ENCODE measurements at places on chromosomes 12 and 14.

- no peak for DNase-seq
These were observed 129.9 kb upstream of the FRMD6 start for GRCh38 chr14:51521764-51522163.

GRCh38 chr14:61553730-61554641 is 141.3 kb upstream of the HIF1A start:
- DNase-seq, result no peak

DNA sequence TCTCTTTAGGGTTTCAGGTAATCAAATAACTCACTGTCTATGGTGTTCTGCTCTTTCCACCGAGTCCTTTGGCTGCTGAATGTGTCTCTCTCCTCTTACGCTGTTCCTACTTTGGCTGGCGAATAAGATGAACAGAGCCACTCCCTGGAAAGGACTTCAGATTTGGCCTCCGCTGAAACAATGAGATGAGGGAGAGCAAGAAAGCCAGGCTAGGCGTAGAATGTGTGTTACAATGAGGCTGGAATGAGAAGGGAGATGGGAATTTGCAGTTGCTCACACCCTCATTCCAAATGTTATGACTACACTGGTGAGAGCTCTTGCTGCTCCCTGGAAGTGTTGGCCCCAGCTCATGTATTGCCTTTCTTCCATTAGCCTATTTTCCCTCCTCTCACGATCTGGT is at the start of gene MFAP5:
Gene MFAP5 (minus strand): TSS at position 234 of the 400 bp plus-strand sequence. CDS start 722 bp downstream, outside the sequence.
- no peak for DNase-seq

DNA sequence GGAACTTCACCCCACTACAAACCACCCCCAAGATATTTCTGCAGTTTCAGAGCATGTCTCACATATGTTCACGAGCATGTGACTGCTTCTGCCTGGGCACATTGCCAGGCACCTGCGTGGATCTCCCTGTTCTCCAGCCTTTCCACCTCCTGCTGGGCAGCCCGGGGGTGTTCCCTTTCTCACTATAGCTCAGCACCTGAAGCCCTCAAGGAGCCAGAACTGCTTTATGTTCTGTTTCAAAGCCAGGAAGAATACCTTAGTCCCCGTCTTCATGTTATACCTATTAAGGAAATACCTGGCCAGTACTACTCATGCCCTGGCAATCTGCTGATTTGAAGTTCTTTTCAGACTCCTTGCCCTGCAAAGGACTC is 4.2 kb upstream of the FGF6 start:
- DNase-seq, result no peak

- no peak for DNase-seq
These were observed 18.9 kb downstream of the DNAL1 start for GRCh38 chr14:73663548-73664212.

DNA sequence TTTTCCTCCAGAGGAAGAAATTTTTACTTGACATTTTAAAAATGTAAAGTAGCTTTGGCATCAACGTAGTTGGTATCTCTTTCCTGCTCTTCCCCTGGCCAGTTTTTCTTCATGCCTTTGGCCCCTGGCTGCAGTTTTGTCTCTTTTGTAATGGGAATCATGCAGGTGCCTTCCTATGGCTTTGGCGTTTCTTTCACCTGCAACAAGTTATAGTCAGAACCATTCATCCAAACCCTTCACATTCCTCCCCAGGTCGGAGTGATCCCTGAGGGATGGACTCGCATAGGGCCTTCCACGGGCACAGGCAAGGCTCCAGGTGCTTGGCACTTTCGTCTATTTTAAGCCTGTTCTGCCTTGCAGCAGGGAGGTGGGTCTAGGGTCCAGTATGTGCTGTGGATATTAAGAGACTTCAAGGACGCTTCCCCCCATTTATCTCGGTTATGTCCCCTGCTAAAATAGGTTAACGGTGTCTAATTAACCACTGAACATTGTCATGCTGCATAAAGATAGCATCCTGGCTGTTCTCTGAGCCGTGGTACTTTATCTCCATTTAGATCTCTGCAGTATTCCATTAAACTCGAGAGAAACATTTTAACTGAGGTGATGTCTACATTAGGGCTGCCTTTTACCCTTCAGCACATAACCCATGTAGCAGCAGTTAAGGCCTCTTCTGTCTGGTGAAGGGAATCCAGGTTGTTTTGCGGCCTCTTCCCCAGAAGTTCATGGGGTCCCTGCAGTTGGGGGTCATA is 66.3 kb downstream of the IFT43 start:
- DNase-seq, result no peak

DNA sequence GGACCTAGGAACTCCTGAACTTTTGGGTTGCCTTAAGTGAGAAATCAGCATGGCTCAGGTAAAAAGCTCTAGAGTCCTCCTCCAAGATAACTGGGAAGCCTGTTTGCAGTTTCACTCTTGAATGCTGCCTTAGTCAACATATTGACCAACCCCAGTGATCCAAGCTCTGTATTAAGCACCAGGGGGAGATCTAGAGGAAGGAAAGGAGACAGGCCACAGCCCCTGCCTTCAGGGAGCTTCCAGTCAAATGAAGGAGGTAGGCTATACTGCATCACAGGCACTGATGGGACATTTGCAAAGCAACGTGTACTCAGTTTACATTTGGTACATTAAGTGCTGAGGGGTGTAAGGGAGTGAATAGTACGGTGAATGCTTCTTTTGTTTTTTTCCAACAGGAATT is 1.2 kb upstream of the CSAD start:
- no peak for DNase-seq

Measured in activated CD8-positive, alpha-beta memory T cell treated with anti-CD3 and anti-CD28 coated beads for 1 hour (primary cell).